NCI-H524 treated with DMSO at 0.1 percent for 48 hours (cell line): ENCODE measurements at places on chromosomes 1 and 21.

GRCh38 chr1:244196571-244197285 is 145.6 kb downstream of the ZBTB18 start:
- DNase-seq = no peak

- no peak for DNase-seq
Observed at GRCh38 chr1:84143796-84144565, at the start of gene PRKACB. Gene PRKACB (plus strand): TSS chr1:84144271. CDS start chr1:84144362, 91 bp downstream.

GRCh38 chr1:38569932-38570656 is 289.5 kb downstream of the RRAGC start:
- DNase-seq = no peak

GRCh38 chr21:35368326-35368725 is 319.2 kb upstream of the RUNX1 start:
- no peak for DNase-seq

DNA sequence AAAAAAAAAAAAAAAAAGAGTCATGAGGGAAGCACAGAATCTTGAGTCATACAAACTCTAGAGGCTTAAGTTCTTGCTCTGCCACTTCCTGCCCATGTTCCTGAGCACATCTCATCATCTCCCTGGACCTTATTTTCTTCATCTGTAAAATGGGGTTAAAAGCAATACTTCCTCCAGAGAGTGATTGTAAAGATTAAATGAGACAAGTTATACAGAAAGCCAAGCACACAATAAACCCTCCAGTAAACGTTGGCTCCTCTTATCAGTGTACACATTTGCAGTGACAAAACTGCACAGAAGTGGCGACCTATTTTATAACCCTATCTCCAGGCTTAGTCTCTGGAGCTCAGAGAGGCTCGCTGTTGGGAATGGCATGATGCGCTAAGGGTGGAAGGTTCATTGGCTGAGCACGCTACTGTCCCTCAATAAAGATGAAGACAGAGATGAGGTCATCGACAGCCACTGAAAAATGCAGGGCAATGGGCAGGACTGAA is 82.1 kb downstream of the RRAGC start:
- no peak for DNase-seq

DNA sequence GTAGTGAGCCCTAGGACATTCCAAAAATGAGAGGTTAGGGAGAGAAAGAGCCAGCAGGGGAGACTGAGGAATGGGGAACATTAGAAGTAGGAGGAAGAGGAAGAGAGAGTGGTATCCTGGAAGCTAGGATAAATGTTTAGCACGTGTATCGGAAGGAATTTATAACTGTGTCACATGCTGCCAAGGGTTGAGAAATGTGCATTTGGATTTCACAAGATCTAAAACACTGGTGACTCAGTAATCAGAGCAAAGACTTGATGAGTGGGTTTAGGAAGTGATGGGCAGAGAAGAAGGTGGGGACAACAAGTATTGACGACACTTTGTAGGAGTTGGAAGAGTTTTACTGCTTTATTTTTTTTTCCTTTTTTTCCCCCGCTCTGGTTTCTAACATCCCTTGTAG is 193.9 kb downstream of the FMN2 start:
- no peak for DNase-seq
